SIG-M5 (cell line): ENCODE measurements at places on chromosomes 5 and 9.

- peak; percentile 67 for DNase-seq
These were observed at the start of gene NOTCH1 for GRCh38 chr9:136545965-136546696. Gene NOTCH1, minus strand, starts transcription at chr9:136546048. Its CDS starts 262 bp downstream, at chr9:136545786.

- DNase-seq: no peak
These were observed 53.8 kb downstream of the MVB12B start for GRCh38 chr9:126380447-126380846.

DNA sequence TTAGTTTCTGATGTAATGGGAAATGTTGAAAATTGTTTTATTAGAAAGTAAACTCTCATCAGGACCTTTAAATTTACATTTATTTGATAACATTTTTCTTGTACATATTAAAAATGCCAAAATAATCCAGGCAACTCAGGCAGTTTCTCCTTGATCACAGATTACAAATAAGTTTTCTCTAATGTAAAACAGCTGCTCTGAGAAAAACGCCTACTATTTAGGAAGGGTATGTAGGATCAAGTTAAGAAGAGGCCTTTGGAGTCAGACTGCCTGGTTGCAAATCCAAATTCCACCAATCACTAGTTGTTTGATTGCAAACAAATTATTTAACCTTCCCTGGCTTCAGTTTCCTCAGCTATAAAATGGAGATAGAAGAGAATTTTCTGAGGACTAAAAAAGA lies 610.8 kb downstream of the PDE4D start:
- DNase-seq: no peak

GRCh38 chr9:113584428-113585084 lies 121.0 kb downstream of the RGS3 start:
- DNase-seq: no peak

GRCh38 chr5:77718934-77719610 lies 57.1 kb downstream of the TBCA start:
- no peak for DNase-seq

DNA sequence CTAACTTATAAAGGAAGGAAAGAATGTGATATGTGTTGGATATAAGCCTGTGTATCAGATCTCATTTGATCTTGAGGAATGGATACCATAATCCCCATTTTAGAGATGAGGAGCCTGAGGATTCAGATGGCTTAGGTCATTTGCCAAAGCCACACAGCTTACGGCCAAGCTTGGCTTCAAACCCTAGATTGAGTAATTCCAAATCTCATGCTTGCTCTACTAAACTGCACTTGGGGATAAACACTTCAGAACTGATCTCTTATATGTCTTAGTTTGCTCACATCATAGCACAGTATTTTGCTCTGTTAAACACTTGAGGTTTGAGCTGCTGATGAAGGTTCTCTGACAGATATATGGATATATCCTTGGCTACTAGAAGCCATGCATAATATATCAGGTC lies 504.4 kb downstream of the NTRK2 start:
- no peak for DNase-seq

DNA sequence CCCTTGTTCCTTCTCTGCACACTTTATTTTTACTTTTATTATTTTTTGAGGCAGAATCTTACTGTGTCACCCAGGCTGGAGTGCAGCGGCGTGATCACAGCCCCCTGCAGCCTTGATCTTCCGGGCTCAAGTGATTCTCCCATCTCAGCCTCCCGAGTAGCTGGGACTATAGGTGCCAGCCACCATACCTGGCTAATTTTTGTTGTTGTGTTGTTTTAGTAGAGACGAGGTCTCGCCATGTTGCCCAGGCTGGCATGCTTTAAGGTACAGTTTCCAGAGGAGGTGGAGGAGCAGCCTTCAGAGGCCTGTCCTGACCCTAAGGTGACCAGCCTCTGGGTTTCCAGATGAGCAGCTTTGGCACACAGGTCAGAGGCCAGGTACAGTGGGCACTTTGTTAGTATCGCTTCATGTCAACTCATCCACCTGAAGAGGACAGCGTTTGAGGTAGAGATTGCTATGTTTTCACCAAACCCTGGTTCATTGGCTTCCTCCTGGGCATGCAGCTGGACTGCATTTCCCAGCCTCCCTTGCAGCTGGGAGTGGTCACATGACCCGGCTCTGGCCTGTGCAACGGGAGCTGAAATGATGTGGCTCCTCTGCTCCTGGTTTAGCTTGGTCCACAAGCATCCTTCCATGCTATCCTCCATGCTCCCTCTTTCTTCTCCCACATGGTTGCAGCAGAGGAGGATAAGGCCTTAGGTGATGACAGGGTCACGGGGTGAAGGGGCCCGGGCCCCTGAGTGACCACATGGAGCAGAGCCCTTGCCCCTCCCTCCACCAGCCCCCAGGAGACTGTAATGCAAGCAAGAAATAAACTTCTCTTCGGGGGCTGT lies 139.3 kb upstream of the IER5L start:
- no peak for DNase-seq
